ENCODE measurements at places on chromosomes 11 and 22.
A peak's percentile ranks its signal among the peaks of the same experiment; 100 is the strongest.

GRCh38 chr22:37659897-37660708 lies 1.6 kb downstream of the PDXP start:
- DNase-seq: no peak

DNA sequence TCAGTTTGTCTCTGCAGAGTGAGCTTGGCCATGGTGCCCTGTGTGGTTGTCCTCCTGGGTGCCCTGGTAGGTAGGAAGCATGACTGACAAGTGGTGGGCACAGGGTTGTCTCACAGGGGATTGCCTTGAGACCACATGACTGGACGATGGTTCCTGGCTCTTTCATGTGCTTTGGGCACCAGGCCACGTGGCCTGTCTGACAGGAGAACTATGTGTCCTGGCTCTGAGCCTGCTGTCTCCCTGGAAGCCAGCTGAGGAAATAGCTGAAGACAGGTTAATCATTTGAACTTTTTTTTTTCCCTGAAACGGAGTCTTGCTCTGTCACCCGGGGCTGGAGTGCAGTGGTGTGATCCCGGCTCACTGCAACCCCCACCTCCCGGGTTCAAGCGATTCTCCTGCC lies 93.2 kb downstream of the LDLRAD3 start:
- no peak for DNase-seq

DNA sequence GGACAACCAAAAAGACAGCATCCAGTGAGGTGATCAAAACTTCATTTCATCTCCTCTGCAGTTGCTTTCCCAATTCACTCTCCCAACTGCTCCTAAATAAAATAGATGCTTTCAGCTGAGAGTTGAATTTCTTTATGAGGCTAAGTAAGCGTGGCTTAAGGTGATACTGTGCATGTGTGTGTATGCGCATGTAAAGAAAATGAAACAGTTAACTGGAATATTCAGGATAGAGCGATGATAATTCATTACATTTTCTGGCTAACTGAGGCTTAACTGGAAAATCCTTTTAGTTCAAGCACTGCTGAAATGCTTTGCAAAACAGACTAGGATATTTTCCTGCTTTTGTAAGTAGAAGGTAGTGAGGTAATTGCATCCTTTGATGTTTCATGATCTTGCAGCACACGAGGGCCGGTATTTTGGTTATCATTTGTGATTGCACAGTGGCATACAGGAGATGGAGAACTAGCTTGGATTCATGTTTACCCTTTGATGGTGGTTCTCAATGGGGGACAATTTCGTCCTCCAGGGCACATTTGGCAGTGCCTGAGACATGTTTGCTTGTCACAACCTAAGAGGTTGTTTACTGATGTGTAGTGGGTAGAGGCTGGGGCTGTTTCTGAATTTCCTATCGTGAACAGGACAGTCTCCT lies 71.2 kb downstream of the ZBTB16 start:
- DNase-seq: no peak

DNA sequence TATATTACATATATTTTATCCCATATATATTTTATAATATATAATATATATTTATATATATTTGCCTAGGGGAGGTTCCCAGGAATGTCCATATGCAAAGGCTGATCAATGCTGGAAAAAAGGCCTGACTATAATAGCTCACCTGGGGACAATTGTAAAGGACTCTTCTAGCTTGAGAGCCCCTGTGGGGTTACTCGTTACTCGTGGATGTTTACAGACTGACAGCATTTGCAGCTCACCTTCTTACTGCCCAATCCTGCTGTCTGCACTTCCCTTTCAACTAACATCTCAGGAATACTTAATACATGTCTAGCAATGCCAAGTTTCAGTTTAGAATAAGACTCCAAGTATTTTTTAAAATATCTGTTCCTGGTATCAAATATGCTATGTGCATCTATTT lies 1365.4 kb upstream of the RAG2 start:
- no peak for DNase-seq

DNA sequence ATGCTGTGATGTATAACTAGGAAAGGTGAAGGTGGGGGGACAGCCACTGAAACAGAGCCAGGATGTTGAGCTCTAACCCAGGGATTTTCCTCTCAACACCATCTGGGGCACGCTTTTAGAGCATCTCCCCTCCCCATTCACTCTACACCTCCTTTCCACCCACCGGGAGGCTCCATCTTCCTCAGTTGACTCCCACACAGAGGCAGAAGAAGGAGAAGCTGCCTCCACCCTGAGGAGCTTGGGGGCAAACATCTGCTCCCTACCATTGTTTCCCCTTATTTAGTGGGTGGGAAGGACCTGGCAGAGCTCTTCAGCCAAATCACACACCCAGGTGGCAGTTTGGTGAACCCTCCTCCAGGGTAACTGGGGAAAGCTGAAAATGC lies 50.0 kb upstream of the ADA2 start:
- DNase-seq: no peak

- peak; percentile 60 for DNase-seq
Observed at GRCh38 chr22:45534339-45535192, 31.9 kb downstream of the FBLN1 start.

GRCh38 chr11:109849051-109849450 lies 244.1 kb upstream of the ZC3H12C start:
- no peak for DNase-seq

- peak; percentile 66 for DNase-seq
Observed at GRCh38 chr11:45414088-45414487, 127.9 kb upstream of the SYT13 start.

DNA sequence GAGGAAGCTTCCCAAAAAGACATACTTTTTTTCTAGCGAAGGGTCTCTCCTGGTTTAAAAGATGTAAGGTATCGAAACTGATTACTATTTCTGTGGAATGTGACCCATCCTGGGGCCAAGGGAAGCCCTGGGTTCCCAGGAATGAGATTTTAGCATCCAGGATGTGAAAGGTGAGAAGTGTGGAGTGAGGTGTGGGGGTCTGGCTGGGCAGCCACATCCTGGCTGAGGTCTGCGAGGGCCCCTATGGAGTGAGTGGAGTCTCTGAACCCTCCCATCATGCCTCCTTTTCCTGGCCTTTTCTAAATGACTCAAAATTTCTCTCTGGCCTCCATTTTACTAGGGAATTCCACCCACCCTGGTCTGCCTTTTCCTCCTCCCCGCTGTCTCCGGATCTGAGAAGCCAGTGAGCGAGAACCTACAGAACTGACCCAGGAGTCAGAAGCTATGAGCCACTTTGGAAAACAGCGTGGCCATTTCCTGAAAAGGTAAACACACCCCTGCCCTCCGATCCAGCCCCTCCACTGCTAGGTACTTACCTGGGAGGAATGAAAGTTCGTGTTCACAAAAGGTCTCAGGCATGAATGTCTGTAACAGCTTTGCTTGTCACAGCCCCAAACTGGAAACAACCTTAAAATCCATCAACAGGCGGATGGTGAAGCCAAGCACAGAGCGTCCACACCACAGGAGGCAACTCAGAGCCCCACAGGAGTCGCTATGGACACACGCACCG lies 27.7 kb upstream of the SHANK2 start:
- no peak for DNase-seq

All from eye (tissue), 1 donor.